ENCODE measurements at places on chromosomes 11 and 22. TPM values are rescaled to one million over a fixed set of nuclear protein-coding genes. Genes with fewer than 3 reads are reported as not detected.
A peak's percentile ranks its signal among the peaks of the same experiment; 100 is the strongest.

- H3K4me3 ChIP-seq = no peak overlapping the region
- DNase-seq = no peak
- no peak overlapping the region for H3K27ac ChIP-seq
- H3K27me3 ChIP-seq = peaks cover 20% of the 10 kb centered on the region
Observed at GRCh38 chr11:114311946-114312345, 15.7 kb downstream of the NNMT start.

Gene INTS4
- 60.0 TPM for total RNA-seq

GRCh38 chr11:86523738-86524619, 148.4 kb downstream of the ME3 start:
- peaks cover 28% of the 10 kb centered on the region for H3K4me1 ChIP-seq
- peaks cover 7% of the 10 kb centered on the region for H3K36me3 ChIP-seq
- H3K27me3 ChIP-seq = no peaks in the 10 kb centered on the region
- H3K27ac ChIP-seq = peak overlapping the region; percentile 88

Gene CCDC116
- total RNA-seq = 0.51 TPM

DNA sequence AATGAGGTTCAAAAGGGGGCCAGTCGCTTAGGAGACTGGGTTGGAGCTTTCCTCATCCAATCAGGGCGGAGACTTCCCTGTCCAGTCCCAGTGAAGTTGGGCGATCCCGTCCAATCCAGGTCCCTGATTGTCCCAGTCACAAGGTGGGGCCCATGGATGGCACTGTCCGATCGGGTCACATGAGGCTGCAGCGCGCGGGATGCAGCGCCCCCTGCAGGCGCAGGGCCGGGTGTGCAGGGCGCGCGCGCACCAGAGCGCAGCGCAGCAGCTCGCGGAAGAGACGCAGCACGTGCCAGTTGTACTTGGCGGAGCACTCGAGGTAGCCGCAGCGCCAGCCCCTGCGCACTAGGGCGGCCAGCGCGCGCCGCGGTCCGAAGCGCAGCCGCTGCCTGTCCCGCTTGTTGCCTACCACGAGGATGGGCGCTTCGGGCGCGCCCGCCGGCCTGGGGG, 2.3 kb downstream of the RASL10A start:
- no peak overlapping the region for H3K4me3 ChIP-seq
- no peaks in the 10 kb centered on the region for H3K36me3 ChIP-seq
- H3K27me3 ChIP-seq = peaks cover 44% of the 10 kb centered on the region
- no peak overlapping the region for H3K27ac ChIP-seq
- peaks cover 14% of the 10 kb centered on the region for H3K4me1 ChIP-seq

Gene C11orf91
- not detected for total RNA-seq

DNA sequence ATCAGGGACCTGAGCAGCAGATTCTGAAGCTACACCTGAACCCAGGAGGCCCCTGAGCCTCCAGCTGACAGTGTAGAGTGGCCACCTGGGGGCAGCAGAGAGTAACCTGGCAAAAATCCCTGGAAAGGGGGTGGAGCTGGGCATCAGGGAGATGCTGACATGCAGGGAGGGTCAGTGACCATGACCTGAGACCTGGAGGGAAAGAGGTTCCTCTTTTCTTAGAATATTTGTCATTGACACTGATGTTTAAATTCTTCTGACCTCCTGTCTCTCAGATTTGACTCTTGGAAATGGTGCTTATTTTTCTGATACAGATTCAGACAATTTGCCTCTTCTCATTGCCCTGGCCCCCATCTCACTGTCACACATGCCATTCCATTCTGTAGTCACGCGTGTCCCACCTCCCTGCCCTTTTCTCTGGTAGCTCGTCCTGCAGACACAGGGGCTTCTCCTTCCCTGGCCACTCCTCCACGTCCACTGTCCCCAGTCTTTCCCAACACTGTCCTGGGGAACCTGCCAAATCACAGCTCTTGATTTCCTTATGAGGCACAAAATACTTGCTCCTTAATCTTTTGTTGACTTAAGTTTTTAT, 117.2 kb upstream of the IGLL5 start:
- no peak overlapping the region for H3K27ac ChIP-seq
- H3K27me3 ChIP-seq = peaks cover 28% of the 10 kb centered on the region
- DNase-seq = peak; percentile 81
- no peak overlapping the region for H3K4me3 ChIP-seq
- H3K36me3 ChIP-seq = no peaks in the 10 kb centered on the region

DNA sequence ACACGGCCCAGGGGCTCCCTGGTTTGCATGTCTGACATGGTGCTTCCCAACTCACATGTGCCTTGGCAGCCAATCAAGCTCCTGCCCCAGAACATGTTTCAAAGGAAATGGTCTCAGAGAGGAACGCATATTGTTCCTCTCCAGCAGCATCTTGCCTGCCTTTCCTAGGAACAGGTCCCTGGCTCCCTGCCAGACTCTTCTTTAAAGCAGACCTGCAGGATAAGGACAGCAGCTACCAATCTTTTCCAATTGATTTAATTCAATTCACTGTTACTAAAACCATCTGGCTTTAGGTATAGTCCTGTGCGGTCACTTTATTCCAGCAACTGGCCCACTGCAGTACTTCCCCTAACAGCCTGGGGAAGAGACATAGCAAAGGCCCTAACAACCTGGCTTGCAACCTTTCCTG, 79.9 kb downstream of the AMBRA1 start:
- H3K27me3 ChIP-seq = no peaks in the 10 kb centered on the region
- H3K36me3 ChIP-seq = peaks cover 7% of the 10 kb centered on the region
- peaks cover 9% of the 10 kb centered on the region for H3K4me1 ChIP-seq

- no peaks in the 10 kb centered on the region for H3K27me3 ChIP-seq
- H3K36me3 ChIP-seq = peaks cover 10% of the 10 kb centered on the region
- no peak for DNase-seq
- no peaks in the 10 kb centered on the region for H3K4me1 ChIP-seq
- H3K4me3 ChIP-seq = no peak overlapping the region
Observed at GRCh38 chr22:41573677-41574076, 12.9 kb downstream of the CSDC2 start.

- no peak overlapping the region for H3K27ac ChIP-seq
- no peaks in the 10 kb centered on the region for H3K36me3 ChIP-seq
Observed at GRCh38 chr11:7612056-7612660, 61.1 kb downstream of the CYB5R2 start.

- no peak overlapping the region for H3K4me3 ChIP-seq
- no peaks in the 10 kb centered on the region for H3K4me1 ChIP-seq
- no peaks in the 10 kb centered on the region for H3K27me3 ChIP-seq
- no peak overlapping the region for H3K27ac ChIP-seq
- DNase-seq = no peak
- peaks cover 11% of the 10 kb centered on the region for H3K36me3 ChIP-seq
Observed at GRCh38 chr22:19037282-19038163, 84.7 kb downstream of the DGCR2 start.

- H3K27ac ChIP-seq = no peak overlapping the region
- no peaks in the 10 kb centered on the region for H3K27me3 ChIP-seq
- H3K36me3 ChIP-seq = no peaks in the 10 kb centered on the region
- no peaks in the 10 kb centered on the region for H3K4me1 ChIP-seq
- no peak for DNase-seq
- no peak overlapping the region for H3K4me3 ChIP-seq
Observed at GRCh38 chr11:103904324-103904667, 132.1 kb upstream of the DDI1 start.

DNA sequence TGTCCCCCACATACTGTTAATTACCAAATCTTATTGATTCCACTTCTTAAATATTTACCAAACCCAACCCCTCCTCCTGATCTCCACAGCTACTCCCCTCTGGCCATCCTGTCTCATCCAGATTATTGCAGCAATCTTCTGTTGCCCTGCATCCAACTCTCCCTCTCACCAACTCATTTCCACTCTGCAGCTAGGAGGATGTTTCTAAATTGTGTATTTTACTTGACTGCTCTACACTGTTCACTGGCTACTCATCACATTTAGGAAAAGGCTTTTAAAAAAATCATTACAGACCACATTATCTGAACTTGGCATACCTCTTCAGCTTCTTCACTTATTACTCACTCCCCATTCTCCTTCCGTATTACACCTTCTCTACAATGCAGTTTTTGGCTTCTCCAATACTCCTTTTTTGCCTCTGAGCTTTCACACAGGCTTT, 117.9 kb downstream of the ATG16L2 start:
- no peaks in the 10 kb centered on the region for H3K36me3 ChIP-seq
- no peak for DNase-seq
- no peak overlapping the region for H3K4me3 ChIP-seq
- H3K4me1 ChIP-seq = no peaks in the 10 kb centered on the region
- no peaks in the 10 kb centered on the region for H3K27me3 ChIP-seq

DNA sequence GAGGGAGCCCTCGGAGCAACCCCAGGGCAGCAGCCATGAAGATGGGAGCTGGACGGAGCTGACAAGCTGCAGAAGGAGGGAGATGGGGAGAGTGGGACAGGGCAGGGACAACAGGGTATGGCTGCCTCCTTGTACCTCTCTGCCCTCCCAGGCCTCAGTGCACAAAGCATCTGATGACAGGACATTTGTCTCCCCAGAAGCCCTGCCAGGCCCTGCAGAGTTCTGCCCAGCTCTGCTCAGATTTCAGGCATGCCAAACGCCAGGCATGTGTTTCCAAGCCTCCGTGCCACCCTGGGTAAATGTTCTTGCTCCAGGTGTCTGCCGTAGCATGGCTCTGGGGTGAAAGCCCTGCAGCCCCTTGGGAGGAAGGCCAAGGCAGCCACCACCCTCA, 1.1 kb upstream of the IFITM10 start:
- peaks cover 25% of the 10 kb centered on the region for H3K4me1 ChIP-seq
- H3K27me3 ChIP-seq = peaks cover 17% of the 10 kb centered on the region
- no peak overlapping the region for H3K4me3 ChIP-seq
- no peak for DNase-seq

Gene FKBP2
- total RNA-seq = 30.6 TPM

DNA sequence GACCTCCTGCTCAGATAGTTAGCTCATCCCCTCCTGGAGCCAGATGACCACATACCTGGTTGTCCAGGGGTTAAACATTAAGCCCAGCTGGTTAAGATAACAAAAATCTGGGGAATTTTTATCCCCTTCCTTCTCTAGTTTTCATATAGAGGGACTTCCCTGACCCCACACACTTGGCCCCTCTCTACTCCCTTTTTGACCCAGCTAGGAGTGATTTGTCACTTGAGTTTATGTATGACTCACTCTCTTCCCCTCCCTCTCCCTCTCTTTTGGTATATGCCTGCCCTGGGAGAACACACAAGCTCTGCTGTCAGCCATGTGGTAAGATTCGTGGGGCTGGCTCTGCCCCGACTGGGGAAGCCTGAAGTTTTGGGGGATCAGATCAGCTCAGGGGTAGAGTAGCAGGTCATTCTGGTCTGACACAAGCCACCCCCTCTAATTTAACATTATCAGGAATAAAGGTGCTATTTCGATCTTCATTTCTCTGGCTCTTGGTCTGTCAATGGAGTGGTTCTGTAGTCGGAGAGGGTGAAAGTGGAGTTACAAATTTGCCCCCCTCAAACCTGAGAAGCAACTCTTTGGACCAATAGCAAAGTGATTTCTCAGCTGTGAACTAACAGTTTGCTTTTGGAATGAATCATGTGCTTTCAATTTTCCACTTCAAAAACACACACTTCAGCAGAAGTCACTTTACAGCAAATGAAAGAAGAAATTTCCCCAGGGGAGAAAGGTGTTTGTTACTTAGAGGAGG, 415.3 kb upstream of the CADM1 start:
- DNase-seq = peak; percentile 56
- peak overlapping the region; percentile 84 for H3K27ac ChIP-seq
- H3K4me3 ChIP-seq = peak overlapping the region; percentile 12
- peaks cover 8% of the 10 kb centered on the region for H3K4me1 ChIP-seq
- H3K36me3 ChIP-seq = no peaks in the 10 kb centered on the region

GRCh38 chr11:18253233-18253632, 4.8 kb upstream of the SAA2 start:
- no peak for DNase-seq
- peaks cover 8% of the 10 kb centered on the region for H3K27me3 ChIP-seq
- H3K4me3 ChIP-seq = no peak overlapping the region
- H3K27ac ChIP-seq = no peak overlapping the region
- H3K4me1 ChIP-seq = peaks cover 8% of the 10 kb centered on the region

- H3K27me3 ChIP-seq = no peaks in the 10 kb centered on the region
- no peak overlapping the region for H3K27ac ChIP-seq
- no peak for DNase-seq
- no peaks in the 10 kb centered on the region for H3K4me1 ChIP-seq
Observed at GRCh38 chr22:41327124-41327523, 25.8 kb downstream of the ZC3H7B start.

DNA sequence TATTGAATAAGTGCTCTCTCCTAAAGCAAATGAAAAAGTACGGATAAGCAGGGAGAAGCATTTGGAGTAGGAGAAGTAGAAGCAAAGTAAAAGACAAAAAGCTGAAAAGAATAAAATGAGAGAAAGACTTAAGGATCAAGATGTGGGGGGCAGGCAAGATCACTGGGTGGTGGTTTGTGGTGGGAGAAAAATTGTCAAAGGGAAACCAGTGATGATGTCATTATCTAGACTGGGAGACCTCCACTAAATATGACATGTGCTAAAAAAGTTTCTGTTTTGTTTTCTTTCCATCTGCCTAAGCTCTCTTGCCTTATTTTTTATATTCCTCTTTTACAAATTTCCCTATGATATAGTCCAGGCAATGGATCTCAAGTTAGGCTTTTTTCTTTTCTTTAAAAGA, 14.8 kb upstream of the MAML2 start:
- no peak for DNase-seq
- peak overlapping the region; percentile 6 for H3K27ac ChIP-seq
- peaks cover 29% of the 10 kb centered on the region for H3K4me1 ChIP-seq
- no peaks in the 10 kb centered on the region for H3K27me3 ChIP-seq
- peaks cover 51% of the 10 kb centered on the region for H3K36me3 ChIP-seq

- no peak for DNase-seq
- no peak overlapping the region for H3K4me3 ChIP-seq
- no peak overlapping the region for H3K27ac ChIP-seq
- H3K4me1 ChIP-seq = no peaks in the 10 kb centered on the region
- H3K36me3 ChIP-seq = no peaks in the 10 kb centered on the region
Observed at GRCh38 chr11:132490978-132491377, 1041.3 kb downstream of the OPCML start.

DNA sequence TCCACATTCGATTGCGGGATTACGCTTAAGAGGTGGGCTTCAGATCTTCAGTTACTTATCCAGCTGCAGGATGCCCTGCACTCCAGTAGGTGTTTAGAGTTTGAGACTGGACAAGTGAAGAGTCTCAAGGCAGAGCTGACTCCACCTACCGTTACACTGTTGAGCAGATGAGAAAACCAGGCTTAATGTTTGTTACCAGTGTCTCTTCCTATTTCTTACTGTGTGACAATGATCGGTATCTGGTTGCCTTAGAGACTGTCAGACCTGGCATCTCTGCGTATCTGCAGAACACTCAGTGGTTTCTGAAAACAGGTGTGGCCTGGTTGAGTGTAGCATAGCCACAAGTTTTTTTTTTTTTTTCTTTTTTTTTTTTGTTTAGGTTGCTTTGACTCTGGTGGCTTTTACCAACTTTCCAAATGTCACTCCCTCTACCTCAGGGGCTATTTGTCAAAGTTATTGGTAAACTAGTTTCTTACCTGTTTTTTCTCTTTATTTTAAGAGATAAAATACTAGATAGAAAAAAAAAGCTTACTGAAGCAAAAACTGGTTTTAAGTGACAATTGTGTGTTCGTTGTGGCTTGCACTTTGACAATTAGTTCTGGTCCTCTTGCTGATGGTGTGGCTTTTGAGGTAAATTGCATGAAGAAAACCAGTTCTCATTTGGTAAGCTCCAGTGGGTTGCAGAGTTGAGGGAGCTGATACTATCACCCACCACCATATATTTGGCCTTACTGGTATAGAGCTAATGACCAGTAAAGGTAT, 284.8 kb downstream of the ETS1 start:
- H3K27ac ChIP-seq = peak overlapping the region; percentile 93
- H3K36me3 ChIP-seq = peaks cover 10% of the 10 kb centered on the region
- peak overlapping the region; percentile 81 for H3K4me3 ChIP-seq
- DNase-seq = peak; percentile 94
- H3K4me1 ChIP-seq = peaks cover 70% of the 10 kb centered on the region

Gene RPS6KB2
- total RNA-seq = 83.1 TPM

- no peak for DNase-seq
- peak overlapping the region; percentile 84 for H3K27ac ChIP-seq
- peaks cover 22% of the 10 kb centered on the region for H3K4me1 ChIP-seq
- peak overlapping the region; percentile 60 for H3K4me3 ChIP-seq
Observed at GRCh38 chr11:36558571-36559413, 9.0 kb upstream of the RAG1 start.
